Motor neuron (in vitro differentiated cells): ENCODE measurements at places on chromosomes 4 and X. TPM values are rescaled to one million over a fixed set of nuclear protein-coding genes. Genes with fewer than 3 reads are reported as not detected.

IL3RA gene
- total RNA-seq = 0.22 and 0.41 TPM in 2 replicates

PIN4 gene
- total RNA-seq = 35.4 and 38.1 TPM in 2 replicates

SLC26A1 gene
- 2.4 and 3.9 TPM in 2 replicates for total RNA-seq

BST1 gene
- total RNA-seq = 2.5 and 3.1 TPM in 2 replicates

ADRA2C gene
- 0.24 and 0.53 TPM in 2 replicates for total RNA-seq

ARAF gene
- total RNA-seq = 38.4 and 44.9 TPM in 2 replicates

BTC gene
- 0.05 TPM in 1 of 2 replicates, not detected in the other for total RNA-seq

SLC6A8 gene
- total RNA-seq = 46.6 and 50.2 TPM in 2 replicates

EPGN gene
- 0.50 TPM in 1 of 2 replicates, not detected in the other for total RNA-seq

LRP2BP gene
- 9.3 and 11.3 TPM in 2 replicates for total RNA-seq

ABCG2 gene
- 39.6 and 46.5 TPM in 2 replicates for total RNA-seq

F8A2 gene
- total RNA-seq = not detected in 2 replicates

AKAP14 gene
- total RNA-seq = not detected in 2 replicates
